ENCODE measurements at places on chromosomes 1 and 21.

DNA sequence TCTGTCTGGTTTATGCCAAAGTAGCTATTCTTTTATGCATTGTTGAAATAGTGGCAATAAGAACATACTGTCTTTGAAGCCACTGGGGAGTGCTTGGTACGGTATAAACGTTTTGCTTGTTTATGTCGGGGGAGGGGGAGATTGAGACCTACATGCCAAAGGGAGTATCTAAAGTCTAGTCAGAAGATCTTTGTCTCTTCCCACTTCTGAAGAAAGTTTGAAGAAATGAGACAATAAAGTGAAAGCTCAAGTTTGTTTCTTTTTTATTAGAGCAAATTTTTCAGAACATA, 6.8 kb downstream of the AKIRIN1 start:
- DNase-seq, result no peak

DNA sequence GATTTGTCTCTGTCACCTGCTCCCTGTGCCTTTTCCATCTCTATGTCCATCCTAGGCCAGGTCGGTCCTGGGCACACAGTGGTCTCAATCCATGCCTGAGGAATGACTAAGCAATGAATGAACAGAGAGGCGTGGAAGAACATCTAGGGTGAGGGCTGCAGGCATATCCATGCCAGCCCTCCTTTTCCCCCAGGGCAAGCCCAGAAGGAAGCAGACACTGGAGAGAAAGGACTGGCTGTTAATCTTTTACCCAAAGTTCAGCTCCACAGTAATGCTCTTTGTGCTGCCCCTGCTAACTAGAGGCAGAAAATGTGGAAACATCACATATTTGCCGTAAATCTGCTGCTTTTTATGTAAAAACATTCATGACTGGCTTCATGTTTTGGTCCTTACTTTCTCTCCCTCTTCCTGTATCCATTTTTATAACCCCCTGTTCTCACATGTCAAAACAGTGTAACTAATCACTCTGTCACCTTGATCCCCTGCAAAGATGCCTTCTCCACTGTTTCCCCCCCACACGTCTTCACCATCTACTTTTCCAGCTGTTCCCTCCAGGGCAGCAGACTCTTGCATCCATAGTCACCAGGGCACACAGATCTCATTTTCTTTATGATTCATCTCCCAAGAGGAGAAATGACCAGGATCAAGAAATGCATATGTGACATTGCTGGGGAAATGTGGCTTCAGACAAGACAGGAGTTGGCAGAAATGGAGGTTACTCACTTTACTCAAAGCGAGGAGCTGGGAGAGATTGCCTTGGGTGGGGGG, 166.4 kb upstream of the PROX1 start:
- DNase-seq, result no peak

- DNase-seq, result no peak
Measured at GRCh38 chr1:247435759-247436147, 19.8 kb downstream of the NLRP3 start.

DNA sequence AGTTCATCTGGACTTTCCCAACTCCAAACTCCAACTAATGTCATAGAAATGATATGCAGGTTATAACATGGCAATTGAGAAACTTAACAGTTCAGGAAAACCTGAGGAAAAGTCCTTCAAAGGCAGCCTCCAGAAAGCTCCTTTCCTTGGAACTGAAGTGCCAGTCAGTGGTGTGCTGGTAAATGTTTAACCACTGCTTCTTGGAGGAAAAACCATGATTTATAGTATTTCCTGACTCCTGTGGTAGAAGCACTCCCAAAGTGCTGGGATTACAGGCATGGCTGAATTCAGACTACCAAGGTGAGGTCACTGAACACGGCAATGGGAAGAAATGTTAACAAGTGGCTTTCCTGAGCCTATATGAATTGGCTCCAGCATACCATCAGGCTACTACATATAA, 26.7 kb upstream of the ZNHIT6 start:
- no peak for DNase-seq

DNA sequence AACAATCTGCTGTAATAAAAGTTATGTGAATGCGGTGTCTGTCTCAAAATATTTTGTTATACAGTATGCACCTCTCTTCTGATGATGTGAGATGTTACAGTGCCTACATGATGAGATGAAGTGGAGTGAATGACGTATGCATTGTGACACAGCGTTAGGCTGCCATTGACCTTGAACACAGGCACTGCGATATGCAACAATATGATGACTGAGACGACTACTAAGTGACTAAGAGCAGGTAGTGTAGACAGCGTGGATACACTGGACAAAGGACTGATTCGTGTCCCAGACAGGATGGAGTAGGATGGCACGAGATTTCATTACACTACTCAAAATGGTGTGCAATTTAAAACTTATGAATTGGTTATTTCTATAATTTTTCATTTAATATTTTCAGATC, 8.4 kb downstream of the SGIP1 start:
- DNase-seq, result peak; percentile 35

GRCh38 chr1:54510715-54511270, 37.2 kb upstream of the ACOT11 start:
- DNase-seq, result no peak

GRCh38 chr1:204780630-204781029, 90.0 kb upstream of the NFASC start:
- peak; percentile 65 for DNase-seq

DNA sequence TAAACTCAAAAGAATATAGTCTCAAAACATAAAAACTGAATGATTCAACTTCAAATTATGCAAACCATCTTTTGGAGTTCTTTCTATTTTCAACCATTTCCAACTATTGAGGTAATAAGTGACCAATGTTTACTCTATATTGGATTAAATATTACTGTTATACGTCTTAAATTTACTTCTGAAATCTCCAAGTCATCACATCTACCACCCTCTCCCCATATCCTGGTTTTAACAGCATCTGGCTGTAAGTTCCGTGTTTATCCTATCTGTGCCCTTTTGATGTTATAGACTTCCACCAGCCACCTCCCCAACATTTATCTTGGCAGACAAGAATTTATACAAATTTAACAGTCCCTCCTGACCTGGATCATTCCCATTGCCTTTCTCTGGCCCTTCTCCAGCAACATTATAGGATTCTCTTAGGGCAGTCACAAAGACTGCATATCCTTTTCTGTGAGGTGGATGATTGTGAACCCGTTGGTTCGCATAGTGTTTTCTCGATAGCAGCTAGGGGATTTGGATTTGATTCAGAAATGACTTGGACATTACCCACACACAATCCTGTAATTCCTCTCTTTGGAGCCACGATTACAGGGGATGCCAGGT, 313.4 kb upstream of the FMN2 start:
- no peak for DNase-seq

GRCh38 chr1:1890506-1891348, at the start of gene GNB1:
Gene GNB1, minus strand, starts transcription at chr1:1891087. Its CDS starts 65,634 bp downstream, at chr1:1825453.
- DNase-seq, result peak; percentile 85

GRCh38 chr1:113898241-113898814, 6.3 kb downstream of the AP4B1 start:
- DNase-seq, result no peak

- peak; percentile 84 for DNase-seq
Measured at GRCh38 chr1:245154429-245155271, at the start of gene KIF26B. Gene KIF26B, plus strand, starts transcription at chr1:245154985. Its CDS starts 440 bp downstream, at chr1:245155425.

All from NCI-H69 (cell line).